ENCODE measurements at places on chromosomes 3 and 15.
A peak's percentile ranks its signal among the peaks of the same experiment; 100 is the strongest.

DNA sequence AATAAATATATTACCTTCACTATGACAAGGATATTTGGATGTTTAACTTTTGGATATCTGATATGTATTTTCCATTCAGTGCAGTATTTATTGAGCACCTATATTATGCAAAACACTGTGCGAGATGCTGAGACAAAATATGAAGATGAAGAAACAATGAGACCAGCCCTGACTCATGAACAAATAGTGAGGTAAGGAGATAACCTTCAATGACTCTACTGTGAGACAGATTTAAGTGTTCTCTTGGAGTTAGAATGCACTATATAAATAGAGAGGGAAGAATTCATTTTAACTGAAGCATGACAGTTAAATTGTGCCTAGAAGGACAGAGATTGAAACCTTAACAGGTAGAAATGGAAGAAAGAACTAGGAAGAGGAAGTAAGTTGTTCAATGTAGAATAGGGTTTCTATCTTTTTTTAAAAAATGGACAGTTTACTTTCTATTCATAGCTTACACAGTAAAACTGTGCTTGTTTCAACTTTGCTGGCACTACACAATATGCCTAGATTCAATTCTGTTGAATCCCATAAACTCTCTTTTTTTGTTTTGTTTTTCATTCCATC is 124.2 kb downstream of the ZBTB20 start:
- no peak for DNase-seq

GRCh38 chr3:13792051-13792490 is 87.8 kb downstream of the WNT7A start:
- DNase-seq, result peak; percentile 74

DNA sequence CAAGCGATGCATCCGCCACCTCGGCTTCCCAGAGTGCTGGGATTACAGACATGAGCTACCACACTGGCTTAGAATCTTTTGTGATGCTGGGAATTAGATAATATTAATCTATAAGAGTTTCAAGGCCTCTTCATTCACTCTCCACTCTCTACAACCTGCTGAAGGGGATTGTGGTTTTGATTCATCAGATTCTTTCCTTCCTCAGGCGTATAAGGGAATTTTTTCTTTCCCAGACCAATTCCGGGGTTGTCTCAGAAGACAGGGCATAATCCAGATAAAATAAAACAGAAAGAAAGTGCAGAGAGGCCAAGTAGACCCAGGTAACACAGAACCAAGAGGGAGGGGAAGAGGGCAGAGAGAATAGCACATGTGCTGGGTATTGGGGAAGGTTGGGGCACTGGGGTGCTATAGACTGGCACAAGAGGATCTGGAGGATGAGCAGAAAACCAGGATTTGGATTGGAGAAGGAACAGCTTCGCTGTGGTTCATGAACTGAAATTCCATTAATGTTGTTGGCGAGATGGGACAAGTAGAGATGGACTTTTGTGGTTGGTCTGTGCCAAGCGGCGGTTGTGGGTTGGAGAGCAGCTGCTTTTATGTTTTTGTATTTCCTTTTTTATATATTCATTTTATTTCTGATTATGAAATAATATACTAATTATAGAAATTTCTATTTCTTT is 12.8 kb downstream of the ARL6IP5 start:
- no peak for DNase-seq

DNA sequence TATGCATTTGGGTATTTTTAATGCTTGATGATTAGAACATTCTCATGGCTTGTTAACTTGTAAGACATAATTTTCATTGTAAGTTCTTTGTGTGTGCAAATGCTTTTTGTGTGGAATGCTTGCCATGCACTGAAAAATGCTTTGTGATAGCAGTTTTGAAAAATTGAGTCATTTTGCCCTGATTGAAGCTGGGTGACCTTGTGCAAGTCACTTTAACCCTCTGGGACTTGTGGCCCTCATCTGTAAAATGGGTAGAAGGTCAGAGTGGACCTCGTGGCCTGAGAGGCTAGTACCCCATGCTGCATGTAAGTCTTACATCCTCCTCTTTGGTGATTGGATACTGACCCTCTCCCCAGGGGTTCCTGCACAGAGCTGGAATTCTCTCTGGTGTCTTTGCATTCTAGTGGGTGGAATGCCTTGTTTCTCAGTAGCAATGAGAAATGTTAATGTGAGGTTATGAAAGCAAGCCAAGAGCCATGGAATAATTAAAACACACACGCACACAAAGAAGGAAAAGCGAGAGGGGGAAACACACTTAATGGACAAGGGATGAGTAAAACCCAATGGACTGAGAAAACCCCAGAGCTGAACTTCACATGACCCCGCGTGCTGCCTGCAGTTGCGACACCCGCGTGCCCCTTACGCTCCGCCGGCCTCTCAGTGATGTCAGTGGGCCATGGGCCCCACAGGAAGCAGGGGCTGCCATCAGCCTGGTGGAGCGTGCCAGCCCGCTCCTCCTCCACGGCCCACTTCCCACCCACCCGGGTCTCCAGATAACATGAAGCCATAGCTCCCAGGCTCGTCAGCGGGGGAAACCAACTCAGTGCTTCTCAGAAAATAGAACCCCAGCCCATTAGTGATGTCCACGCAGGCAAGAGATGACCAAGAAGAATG is 44.0 kb downstream of the SMAD3 start:
- DNase-seq, result no peak

DNA sequence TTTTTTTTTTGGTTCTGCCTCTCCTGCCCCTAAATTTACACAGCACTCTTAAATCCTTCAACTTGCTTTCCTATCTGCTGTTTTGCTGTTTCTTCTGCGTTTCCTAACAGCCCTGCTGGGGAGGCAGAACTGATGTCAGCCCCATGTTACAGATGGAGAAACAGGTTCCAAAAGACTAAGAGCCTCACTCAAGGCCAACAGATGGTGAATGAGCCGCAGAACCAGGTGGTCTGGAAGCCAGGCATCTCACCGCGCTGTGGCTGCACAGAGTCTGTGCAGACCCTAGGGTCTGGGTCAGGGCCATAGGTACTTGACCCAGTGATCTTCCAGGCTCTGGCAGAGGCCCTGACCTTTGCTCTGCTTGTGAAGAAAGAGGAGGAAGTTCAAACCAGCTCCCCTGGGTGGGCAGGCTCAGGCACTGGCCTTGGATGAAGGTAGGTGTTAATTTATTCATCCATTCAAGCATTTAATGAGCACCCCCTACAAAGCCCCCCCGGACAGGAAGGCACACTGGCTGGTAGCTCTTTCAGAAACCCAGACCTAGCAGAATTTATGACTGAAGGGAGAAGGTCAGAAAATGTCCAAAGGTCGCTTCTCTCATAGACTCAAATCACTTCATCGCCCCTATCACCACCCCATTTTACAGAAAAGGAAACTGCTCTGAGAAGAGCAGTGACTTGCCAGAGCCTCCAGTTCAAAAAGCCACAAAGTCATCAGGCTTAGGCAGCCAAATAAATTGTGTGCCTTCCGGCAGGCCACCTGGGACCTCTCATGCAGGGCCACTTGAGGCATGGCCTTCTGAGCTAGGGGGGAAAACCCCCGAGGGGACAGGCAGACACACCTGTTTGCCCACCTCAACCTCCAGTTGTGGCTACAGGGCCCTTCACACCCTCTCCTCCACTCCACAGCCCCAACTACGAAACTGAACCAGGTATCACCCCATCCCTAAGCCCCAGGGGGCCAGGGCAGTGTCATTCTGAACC is 2.7 kb downstream of the CHDH start:
- DNase-seq, result no peak

DNA sequence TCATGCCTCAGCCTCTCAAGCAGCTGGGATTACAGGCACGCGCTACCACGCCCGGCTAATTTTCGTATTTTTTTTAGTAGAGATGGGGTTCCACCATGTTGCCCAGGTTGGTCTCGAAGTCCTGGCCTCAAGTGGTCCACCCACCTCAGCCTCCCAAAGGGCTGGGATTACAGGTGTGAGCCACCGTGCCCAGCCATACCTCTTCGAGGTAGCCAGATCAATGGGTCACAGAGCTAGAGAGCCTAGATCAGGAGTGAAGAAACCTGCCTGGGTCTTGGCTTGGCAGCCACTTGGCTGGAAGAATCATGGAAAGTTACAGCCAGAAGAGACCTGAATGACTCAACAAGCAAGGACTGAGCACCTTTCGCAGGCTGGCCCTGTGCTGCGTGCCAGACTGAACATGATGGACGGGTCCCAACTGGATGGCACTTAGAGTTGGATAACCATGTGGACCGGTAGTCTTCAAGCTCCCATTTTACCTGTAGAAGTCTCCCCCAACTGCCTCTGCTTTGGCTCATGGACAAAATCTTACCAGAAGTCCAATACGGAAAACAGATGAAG is 29.7 kb downstream of the GNB5 start:
- no peak for DNase-seq

GRCh38 chr3:129317014-129317771 is 38.5 kb downstream of the HMCES start:
- no peak for DNase-seq

GRCh38 chr15:79140846-79141570 is 50.4 kb upstream of the RASGRF1 start:
- DNase-seq, result no peak

- no peak for DNase-seq
These were observed 187.8 kb downstream of the SHQ1 start for GRCh38 chr3:72660270-72661114.

DNA sequence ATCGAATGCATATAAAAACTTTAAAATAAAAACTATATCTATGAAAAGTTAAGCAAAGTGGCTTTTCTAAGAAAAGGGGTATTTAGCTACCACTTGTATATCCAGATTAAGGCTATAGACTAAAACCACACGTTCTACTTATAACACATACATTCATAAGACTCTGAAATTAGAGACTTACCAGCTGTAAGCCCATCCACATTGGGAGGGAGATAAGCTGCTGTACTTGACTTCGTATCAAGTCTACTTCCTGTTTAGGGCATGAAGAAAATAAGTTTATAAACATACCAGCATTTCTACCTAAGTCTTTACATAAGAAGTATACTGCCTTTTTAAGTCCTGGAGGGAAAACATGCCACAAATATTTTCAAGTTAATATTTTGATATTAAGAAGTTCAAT is 27.7 kb downstream of the AQR start:
- DNase-seq, result no peak

DNA sequence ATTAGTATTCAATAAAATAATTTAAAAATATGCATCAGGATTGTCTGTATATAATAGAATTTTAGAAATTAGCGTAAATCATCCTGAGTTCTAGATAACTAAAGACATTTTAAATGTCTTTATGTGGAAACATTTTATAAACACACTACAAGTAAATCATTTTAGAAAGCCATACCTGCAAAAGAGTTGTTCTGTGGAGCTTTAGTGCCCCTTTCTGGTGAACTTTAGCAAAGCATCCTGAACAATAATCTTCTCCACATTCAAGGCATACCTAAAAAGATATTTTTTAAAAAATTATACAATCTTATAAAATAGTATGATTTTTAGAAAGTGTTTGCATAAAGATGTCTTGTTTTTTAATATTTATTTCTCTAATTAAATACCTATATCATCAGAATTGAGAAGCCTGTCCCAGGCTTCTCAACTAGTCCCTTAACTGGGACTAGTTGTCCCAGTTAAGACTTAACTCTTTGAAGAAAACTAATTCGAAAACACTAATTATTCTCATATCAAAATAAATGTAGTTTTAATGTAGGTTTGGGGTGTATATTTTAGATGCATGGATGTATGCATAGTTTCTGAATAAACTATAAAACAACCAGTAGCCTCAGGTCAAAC is 29.7 kb downstream of the ZBBX start:
- DNase-seq, result peak; percentile 12

DNA sequence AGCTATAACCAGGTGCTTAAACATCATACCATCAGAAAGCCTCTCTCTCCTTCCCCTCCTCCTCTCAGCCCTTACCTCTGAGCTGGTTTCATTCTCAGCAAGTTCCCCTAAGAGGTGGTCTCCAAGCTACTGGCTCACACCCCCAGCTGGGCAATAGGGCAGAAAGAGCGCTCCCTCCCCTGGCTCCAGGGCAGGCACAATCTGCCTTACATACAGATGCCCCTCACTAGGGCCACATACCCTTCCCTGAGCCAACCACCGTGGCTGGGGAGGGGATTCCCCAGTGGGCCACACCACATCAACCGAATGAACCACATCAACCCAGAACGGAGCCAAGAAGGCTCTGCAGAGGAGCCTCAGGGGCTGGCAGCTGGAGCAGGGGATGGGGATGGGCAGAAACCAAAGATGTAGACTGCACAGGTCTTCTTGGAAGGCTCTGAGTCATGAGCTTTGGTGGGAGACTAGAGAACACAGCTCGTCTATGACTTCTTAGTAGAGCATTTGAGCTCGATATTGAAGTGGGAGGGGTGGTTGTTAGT is 4.6 kb upstream of the FBLN2 start:
- DNase-seq, result peak; percentile 98

GRCh38 chr3:23608650-23609049 is 197.1 kb upstream of the UBE2E1 start:
- DNase-seq, result no peak

- peak; percentile 93 for DNase-seq
These were observed 315.2 kb downstream of the UACA start for GRCh38 chr15:70447928-70448698.

DNA sequence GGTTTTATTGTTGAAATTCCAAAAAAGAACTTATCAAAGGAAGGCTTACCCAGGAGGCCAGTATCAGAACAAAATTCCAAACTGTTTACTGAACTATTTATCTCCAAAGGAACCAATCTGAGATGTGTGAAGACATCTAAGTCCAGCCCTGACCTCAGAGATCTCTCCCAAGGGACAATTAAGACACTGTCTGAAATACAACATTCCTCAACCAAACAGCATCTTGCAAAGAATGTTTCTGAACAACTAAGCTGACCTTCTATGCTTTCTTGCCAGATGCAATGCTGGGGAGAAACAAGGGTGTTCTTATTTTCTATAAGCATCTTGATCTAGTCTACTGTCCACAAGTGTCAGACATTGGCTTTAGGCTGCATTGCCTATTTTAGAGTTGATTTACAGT is 13.6 kb downstream of the PDZRN3 start:
- no peak for DNase-seq

- DNase-seq, result no peak
These were observed 76.1 kb downstream of the FAM174B start for GRCh38 chr15:92579486-92579885.

GRCh38 chr3:139299261-139300132 is 44.3 kb upstream of the MRPS22 start:
- no peak for DNase-seq

DNA sequence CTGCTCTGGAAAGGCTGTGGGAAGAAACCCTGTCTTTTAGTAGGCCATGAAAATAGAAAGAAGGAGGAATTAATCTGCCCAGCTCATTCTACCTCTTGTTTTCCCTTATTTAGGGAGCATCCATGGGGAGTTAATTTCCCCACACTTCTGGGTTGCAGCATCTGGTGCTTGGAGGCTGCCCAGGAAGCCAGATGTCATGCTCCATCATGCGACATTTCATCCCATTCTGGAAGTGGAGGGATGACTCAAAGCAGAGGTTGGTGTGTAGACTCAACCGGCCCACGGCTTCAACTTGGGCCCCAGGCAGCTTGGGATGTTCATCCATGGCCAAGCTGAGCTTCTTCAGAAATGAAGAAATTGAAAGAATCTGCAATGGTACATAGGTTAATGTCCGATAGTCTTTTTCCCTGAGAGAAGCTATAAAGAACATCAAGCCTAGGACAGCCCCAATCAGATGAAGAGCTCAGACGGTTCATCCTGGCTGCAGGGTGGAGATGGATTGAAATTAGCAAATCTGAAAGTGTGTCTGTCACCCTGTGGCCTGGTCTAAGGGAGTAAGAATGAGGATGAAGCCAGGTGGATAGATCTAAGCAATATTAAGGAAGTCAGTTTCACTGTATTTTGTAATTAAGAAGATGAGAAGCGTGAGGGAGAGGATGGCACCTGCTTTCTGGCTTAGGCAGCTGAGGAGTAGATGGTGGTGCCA is 24.5 kb upstream of the PROK2 start:
- no peak for DNase-seq

- DNase-seq, result no peak
These were observed 36.3 kb upstream of the MASP1 start for GRCh38 chr3:187327845-187328244.

GRCh38 chr3:193187070-193187722 is 53.8 kb upstream of the PLAAT1 start:
- no peak for DNase-seq

All from Jurkat, Clone E6-1 (cell line).